HFFc6 (cell line): ENCODE measurements at places on chromosomes 7 and 10. TPM values are rescaled to one million over a fixed set of nuclear protein-coding genes. Genes with fewer than 3 reads are reported as not detected.
A peak's percentile ranks its signal among the peaks of the same experiment; 100 is the strongest.

GRCh38 chr10:110305767-110306451 lies 1.2 kb upstream of the SMNDC1 start:
- peaks cover 58% of the 10 kb centered on the region for H3K4me1 ChIP-seq
- H3K4me3 ChIP-seq = peak overlapping the region; percentile 99
- H3K36me3 ChIP-seq = peaks cover 30% of the 10 kb centered on the region
- H3K27ac ChIP-seq = peak overlapping the region; percentile 94
- DNase-seq = peak; percentile 92

DNA sequence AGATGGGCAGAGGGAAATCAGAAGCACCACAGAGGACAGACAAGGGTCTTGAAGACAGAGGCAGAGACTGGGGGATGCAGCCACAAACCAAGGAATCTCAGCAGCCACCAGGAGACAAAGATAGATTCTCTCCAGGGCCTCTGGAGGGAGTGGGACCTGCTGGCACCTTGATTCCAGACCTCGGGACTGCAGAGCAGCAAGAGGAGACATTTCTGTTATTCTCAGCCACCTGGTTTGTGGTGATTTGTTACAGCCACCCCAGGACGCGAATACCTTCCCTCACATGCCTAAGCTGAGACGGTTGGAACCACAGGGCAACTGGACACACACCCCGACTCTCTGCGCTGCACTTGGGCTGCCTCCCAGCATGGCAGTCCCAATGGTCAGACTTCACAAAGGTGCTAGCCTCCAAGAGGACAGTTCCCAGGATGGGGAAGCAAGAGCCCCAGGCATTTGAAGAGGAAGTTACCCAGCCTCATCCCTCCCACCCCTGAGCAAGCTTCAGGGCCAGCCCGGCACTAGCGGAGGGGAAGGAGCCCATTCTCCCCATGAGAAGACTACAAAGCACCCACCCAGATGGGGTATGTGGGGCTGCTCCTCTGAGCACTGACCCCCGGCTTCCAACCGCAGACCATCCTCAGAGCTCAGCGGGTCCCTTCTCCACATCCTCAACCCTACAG lies 104.6 kb upstream of the INSIG1 start:
- peaks cover 8% of the 10 kb centered on the region; the same call in 1 of the 2 replicates for H3K36me3 ChIP-seq
- H3K4me1 ChIP-seq = peaks cover 9% of the 10 kb centered on the region
- H3K4me3 ChIP-seq = no peak overlapping the region
- DNase-seq = no peak

- H3K36me3 ChIP-seq = no peaks in the 10 kb centered on the region
- DNase-seq = no peak
- H3K4me3 ChIP-seq = no peak overlapping the region
These were observed 94.3 kb upstream of the AFAP1L2 start for GRCh38 chr10:114498413-114499111.

SLC16A9 gene
- not detected in 3 replicates for total RNA-seq

GRCh38 chr7:44324481-44325200 lies 753 bp downstream of the CAMK2B start:
- no peaks in the 10 kb centered on the region for H3K36me3 ChIP-seq
- peaks cover 6% of the 10 kb centered on the region for H3K4me1 ChIP-seq
- no peak for DNase-seq
- peaks cover 39% of the 10 kb centered on the region for H3K27me3 ChIP-seq

NEURL1 gene
- 0.06 and 0.44 TPM in 2 replicates for total RNA-seq

DNA sequence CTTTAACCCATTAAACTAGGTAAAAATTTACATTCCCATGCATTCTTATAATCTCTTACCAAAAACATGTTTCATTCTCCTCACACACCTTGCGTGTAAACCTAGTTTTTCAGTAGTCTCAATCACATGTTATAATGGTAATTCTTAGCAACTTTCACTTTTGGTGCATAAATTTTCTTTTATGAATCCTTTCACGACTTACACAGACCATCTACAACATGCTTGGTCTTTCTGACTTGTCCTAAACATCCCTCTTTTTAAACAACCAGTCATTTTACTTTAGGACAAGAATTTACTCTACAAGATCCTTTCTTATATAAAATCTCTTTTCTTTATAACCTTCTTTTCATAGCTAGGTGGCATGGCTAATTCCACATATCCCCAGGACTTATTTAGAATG lies 25.8 kb downstream of the FBXL13 start:
- no peak for DNase-seq
- no peak overlapping the region for H3K4me3 ChIP-seq
- peaks cover 1% of the 10 kb centered on the region; the same call in 1 of the 2 replicates for H3K27me3 ChIP-seq
- H3K27ac ChIP-seq = no peak overlapping the region

DNA sequence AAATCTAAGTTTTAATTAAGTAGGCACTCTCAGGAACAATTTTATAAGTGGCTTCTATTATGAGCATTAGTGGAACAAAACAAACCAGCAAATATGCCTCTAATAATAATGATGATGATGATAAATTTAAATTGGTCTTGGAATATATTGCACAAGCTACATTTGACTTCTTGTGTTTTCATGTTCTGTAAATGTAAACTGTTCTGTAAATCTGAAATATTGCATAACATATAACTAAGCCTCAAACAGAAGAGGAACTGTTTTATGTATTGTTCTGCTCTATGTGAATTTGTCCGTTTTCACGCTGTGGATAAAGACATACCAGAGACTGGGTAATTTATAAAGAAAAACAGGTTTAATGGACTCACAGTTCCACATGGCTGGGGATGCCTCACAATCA lies 625.2 kb upstream of the CELF2 start:
- H3K4me1 ChIP-seq = no peaks in the 10 kb centered on the region
- no peak for DNase-seq
- H3K4me3 ChIP-seq = no peak overlapping the region
- H3K36me3 ChIP-seq = no peaks in the 10 kb centered on the region

- H3K36me3 ChIP-seq = peaks cover 5% of the 10 kb centered on the region; the same call in 1 of the 2 replicates
- H3K4me1 ChIP-seq = no peaks in the 10 kb centered on the region
- H3K4me3 ChIP-seq = no peak overlapping the region
- H3K27ac ChIP-seq = no peak overlapping the region
These were observed 64.4 kb downstream of the NPTX2 start for GRCh38 chr7:98681511-98681910.

- H3K36me3 ChIP-seq = no peaks in the 10 kb centered on the region
- H3K27me3 ChIP-seq = peaks cover 6% of the 10 kb centered on the region
- no peak overlapping the region for H3K4me3 ChIP-seq
- no peak overlapping the region for H3K27ac ChIP-seq
- H3K4me1 ChIP-seq = no peaks in the 10 kb centered on the region; the same call in 1 of the 2 replicates
- DNase-seq = no peak
These were observed 142.8 kb upstream of the CALCR start for GRCh38 chr7:93717217-93717900.

GRCh38 chr7:131687296-131687695 lies 130.9 kb upstream of the PODXL start:
- no peaks in the 10 kb centered on the region for H3K36me3 ChIP-seq
- H3K4me3 ChIP-seq = no peak overlapping the region
- DNase-seq = no peak
- H3K27ac ChIP-seq = no peak overlapping the region
- H3K27me3 ChIP-seq = peaks cover 27% of the 10 kb centered on the region
- peaks cover 5% of the 10 kb centered on the region; the same call in 1 of the 2 replicates for H3K4me1 ChIP-seq

GRCh38 chr10:60963441-60964256 lies 19.7 kb upstream of the RHOBTB1 start:
- peak overlapping the region; percentile 71 for H3K4me3 ChIP-seq
- no peaks in the 10 kb centered on the region for H3K36me3 ChIP-seq
- peaks cover 47% of the 10 kb centered on the region for H3K4me1 ChIP-seq
- H3K27me3 ChIP-seq = no peaks in the 10 kb centered on the region

NYAP1 gene
- 0.42 to 1.5 TPM (median 0.54 TPM) in 3 replicates for total RNA-seq

- no peaks in the 10 kb centered on the region for H3K27me3 ChIP-seq
- H3K4me3 ChIP-seq = no peak overlapping the region
- H3K27ac ChIP-seq = no peak overlapping the region
- H3K36me3 ChIP-seq = no peaks in the 10 kb centered on the region
- no peaks in the 10 kb centered on the region for H3K4me1 ChIP-seq
These were observed 436.5 kb upstream of the MGMT start for GRCh38 chr10:129030603-129030895.

- H3K4me1 ChIP-seq = peaks cover 14% of the 10 kb centered on the region
- H3K27me3 ChIP-seq = peaks cover 2% of the 10 kb centered on the region; the same call in 1 of the 2 replicates
- H3K36me3 ChIP-seq = peaks cover 13% of the 10 kb centered on the region
- H3K4me3 ChIP-seq = no peak overlapping the region
These were observed 12.8 kb downstream of the MDFIC start for GRCh38 chr7:114934713-114935112.

DNA sequence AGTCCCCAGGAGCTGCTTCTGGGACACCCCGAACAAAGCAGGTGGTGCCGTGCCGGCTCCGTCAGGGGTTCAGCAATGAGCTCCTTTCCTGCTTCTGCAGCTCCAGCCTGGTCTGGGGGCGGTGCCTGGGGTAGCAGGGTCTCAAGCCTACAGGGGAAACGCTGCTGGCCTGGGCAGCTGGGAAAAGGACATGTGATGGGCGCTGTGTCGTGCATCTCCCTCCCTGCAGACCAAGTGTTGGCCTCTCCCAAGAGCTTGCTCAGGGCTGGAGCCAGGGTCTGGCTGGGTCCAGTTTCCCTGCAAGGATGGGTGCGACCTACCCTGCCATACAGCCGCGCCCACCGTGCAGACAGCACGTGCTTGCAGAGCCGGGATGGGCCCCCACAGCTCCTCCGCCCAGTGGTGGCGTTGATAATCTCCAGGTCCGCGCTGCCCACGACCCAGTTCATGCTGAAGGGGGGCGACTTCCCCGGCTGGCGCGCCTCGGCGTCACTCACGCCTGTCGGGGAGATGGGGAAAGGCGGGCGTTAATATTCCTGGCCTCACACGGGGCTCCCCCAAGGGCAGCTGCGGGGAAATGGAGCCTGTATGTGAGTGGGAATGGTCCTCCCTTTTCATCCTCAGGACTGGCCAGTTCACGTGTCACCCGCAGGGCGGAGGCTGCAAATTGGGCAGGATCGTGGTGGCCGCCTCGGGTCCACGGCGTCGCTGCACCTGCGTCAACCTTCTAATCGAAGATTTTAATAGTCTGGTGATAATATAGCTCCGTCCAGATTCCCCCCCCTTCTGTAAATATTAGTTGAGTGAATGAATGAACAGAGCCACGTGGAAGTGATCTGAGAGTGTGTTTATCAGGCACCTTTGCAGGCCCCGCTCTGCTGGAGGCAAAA lies 128.6 kb downstream of the WDR37 start:
- H3K27ac ChIP-seq = no peak overlapping the region
- H3K36me3 ChIP-seq = no peaks in the 10 kb centered on the region
- H3K4me3 ChIP-seq = no peak overlapping the region
- DNase-seq = no peak
- H3K27me3 ChIP-seq = peaks cover 29% of the 10 kb centered on the region
- H3K4me1 ChIP-seq = no peaks in the 10 kb centered on the region

DNA sequence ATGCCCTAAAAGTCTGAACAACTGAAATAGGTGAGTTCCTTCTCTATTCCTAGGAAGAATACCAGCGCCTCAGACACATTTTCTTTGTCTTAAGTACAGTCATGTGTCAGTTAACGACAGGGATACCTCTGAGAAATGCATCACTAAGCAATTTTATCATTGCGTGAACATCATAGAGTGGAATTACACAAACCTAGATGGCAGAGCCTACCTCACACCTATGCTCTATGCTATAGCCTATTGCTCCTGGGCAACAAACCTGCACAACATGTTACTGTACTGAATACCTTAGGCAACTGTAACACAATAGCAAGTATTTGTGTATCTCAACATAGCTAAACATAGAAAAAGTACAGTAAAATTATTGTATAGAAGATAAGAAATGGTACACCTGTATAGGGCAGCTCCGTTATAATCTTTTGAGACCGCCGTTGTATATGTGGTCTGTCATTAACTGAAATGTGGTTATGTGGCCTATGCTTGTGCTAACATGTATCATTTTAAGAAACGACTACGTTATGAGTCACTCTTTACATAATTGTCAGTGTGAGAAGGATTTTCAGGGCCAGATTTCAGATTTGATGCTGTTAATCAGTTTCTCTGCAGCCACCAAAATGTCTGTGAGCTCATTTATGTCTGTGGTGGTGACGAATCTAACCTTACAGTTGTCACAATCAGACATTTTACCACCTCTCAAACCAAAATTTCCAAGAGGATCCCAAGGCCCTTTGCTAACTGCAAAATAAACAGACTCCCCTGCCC lies 66.1 kb upstream of the STK17A start:
- H3K27ac ChIP-seq = no peak overlapping the region
- no peaks in the 10 kb centered on the region for H3K36me3 ChIP-seq
- no peak for DNase-seq
- peaks cover 11% of the 10 kb centered on the region for H3K4me1 ChIP-seq
- no peak overlapping the region for H3K4me3 ChIP-seq
- H3K27me3 ChIP-seq = peaks cover 9% of the 10 kb centered on the region

PITX3 gene
- 0.14 TPM in 1 of 3 replicates, not detected in the others for total RNA-seq

DNA sequence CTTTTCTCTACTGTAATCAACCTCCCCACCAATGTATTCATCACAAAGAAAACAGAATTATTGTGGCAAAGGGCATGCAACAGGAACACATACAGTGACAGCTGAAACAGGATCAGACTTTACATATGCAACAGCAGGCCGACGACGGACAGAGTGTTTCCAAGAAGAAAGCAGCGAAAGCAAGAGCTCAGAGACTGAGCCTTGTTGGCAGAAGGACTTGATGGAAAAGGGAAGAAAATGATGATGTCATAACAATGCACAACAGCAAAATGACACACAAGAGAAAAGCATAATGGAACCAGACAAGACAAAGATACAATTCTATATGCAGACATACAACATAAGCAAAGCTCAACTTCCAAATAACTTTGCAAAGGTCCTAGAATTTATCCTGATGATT lies 106.5 kb downstream of the ARHGAP12 start:
- H3K27ac ChIP-seq = no peak overlapping the region
- H3K27me3 ChIP-seq = no peaks in the 10 kb centered on the region; the same call in 1 of the 2 replicates
- H3K36me3 ChIP-seq = peaks cover 6% of the 10 kb centered on the region
- DNase-seq = no peak

DNA sequence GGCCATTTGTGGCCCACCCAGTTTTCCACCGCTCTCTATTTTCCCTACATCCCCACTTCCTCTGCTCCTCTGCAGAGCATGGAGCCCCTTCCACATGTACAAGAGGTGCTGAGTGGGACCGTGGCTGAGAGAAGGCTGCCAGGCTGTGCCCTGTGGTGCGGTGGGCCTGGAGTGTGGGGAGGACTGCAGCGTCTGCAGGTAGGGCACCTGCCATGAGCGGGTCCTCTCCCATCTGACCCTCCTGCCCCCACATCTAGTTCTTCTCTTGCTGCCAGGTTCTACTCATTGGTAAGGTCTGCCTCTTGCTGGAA lies 145.6 kb upstream of the FAM20C start:
- no peak overlapping the region for H3K4me3 ChIP-seq
- peaks cover 5% of the 10 kb centered on the region; the same call in 1 of the 2 replicates for H3K4me1 ChIP-seq
- H3K27ac ChIP-seq = no peak overlapping the region
- DNase-seq = no peak
- H3K27me3 ChIP-seq = peaks cover 24% of the 10 kb centered on the region

- DNase-seq = peak; percentile 22
- no peaks in the 10 kb centered on the region for H3K36me3 ChIP-seq
- H3K27me3 ChIP-seq = peaks cover 6% of the 10 kb centered on the region; the same call in 1 of the 2 replicates
- no peak overlapping the region for H3K4me3 ChIP-seq
- no peak overlapping the region for H3K27ac ChIP-seq
These were observed 23.5 kb downstream of the ASB4 start for GRCh38 chr7:95509199-95509598.

ATXN7L1 gene
- 9.4 to 10.6 TPM (median 9.8 TPM) in 3 replicates for total RNA-seq

- no peak overlapping the region for H3K4me3 ChIP-seq
- H3K27ac ChIP-seq = no peak overlapping the region
- H3K27me3 ChIP-seq = no peaks in the 10 kb centered on the region
- no peak for DNase-seq
These were observed 31.4 kb upstream of the DLX6 start for GRCh38 chr7:96973986-96974385.
